Kasumi-1 (cell line): ENCODE measurements at places on chromosomes 1 and 21.

DNA sequence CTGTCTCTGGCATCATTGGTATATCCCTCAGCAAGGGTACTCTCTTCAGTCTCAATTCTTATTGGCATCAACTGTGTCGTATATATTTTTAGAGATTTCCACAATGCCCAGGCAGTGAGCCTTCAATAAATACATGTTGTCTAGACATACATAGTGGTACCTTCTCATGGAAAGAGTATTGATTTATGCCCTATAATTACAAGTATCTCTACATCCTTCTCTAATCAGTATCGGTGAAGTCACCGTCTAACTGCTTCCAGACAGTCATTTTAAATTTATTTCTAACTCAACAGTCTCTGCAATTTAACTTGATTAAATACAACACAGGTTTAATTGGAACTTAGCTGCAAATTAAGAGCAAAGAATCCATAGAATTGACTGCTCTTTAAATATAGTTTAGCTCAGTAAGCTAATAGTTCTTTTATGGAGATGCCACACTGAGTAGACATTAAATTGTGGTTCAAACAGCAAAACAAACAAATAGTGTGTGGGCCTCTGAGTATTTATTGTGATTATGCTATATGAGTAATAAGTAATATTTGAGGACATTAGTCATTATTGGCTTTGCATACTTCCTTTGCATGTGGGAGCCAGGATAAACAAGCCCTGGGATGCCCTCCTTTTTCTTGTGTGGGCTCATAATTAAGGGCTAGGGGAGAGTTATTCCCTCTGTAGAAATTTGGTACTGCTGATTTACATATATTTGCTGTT is 126.9 kb upstream of the DUSP10 start:
- no peak for DNase-seq

GRCh38 chr21:42162831-42163510 is 56.0 kb upstream of the ABCG1 start:
- no peak for DNase-seq

GRCh38 chr1:116425987-116426386 is 52.9 kb downstream of the ATP1A1 start:
- no peak for DNase-seq

- DNase-seq: no peak
Measured at GRCh38 chr1:241640867-241641622, 876 bp upstream of the CHML start.

GRCh38 chr1:212827831-212828278 is 19.6 kb downstream of the SPATA45 start:
- DNase-seq: no peak

DNA sequence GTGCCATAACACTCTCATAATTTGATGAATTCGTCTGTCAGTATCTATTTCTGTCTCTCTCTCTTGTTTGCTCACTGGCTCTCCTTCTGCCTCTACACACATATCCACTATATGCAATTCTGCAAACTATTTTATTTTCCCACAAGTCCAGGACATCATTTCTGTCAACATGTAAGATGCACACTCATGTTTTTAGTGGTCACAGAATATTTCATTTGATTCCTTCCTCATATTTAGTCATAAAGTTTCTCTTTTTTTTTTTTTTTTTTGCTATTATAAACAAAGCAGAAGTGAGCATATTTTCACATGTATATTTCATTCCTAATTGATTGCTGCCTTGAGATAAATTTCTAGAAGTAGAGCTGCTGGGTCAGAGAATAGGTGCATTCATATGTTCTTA is 165.3 kb downstream of the PGBD5 start:
- DNase-seq: no peak

- DNase-seq: no peak
Measured at GRCh38 chr1:154770897-154771594, 99.0 kb downstream of the KCNN3 start.

DNA sequence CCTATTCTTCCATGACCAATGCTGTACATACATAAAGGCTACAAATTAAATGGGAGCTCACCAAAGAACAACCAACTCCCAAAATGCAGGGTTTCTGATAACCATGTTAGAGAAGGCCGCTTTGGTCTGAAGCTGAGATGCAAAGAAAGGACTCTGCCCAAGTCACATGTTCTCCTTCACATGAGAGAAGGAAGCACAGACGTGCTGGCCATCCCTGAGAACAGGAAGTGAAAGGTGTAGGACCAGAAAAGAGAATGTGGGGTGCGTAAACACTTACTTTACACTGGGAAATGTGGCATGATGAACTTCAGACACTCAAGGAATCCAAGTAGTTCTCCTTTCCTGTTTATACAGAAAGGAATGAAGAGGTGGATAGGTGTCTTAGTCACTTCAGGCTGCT is 31.7 kb upstream of the TADA1 start:
- DNase-seq: no peak

DNA sequence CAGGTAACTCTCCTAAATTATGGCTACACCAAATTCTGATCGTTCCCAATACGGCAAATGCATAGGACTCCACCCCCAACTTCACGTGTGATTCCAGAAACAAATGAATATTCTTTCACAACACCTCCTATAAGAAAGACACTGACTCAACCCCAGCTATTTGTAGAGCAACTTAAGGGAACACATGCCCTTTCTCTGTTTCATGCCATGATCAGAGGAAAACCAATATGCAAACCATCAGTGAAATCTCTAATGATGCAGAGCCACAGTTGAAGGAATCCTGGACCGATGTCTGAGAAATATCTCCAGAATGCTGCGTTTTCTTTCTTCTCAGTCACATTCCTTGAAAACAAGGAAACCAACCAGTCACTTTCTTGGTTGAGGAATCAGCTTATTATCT is 164.2 kb upstream of the PTBP2 start:
- no peak for DNase-seq

DNA sequence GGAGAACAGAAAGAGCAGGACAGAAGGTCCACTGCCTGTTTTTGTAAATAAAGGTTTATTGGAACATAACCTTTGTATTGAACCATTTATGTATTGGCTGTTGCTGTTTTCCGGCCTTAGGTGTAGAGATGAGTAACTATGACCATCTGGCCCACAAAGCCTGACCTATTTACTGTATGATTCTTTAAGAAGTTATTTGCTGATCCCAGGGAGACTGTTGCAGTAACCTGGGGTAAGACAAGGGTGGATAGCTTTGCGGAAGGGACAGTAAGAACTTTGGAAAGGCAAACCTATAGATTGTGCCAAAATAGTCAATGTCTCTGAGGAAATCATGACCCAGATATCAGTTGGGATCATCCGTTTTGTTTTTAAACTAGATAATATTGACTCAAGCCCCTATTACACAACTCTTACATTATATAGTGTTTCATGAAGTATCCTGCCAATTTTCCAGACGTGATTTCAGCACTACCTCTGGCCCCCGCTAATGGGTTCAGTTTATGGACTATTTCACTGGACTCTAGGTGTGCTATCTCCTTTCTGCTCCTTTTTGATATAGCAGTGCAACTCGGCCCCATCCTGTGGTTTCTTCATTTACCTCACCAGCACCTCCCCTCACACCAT is 20.8 kb upstream of the TLCD4 start:
- no peak for DNase-seq

DNA sequence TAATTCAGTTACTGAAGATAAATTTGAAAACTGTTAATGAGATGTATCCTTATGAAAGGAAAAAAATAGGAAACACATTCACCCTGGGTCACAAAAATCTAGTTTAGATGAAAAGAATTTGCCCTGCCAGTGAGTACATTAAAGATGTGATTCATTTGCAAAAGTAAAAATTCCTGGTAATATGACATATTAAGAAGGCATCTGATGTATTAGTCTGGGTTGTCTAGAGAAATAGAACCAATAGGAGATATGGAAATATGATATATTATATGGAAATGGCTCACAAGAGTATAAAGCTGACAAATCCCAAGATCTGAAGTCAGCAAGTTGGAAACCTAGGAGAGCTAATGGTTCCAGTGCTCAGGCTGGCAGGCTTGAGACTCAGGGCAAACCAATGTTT is 153.8 kb downstream of the MRPL39 start:
- DNase-seq: no peak

- no peak for DNase-seq
Measured at GRCh38 chr1:119879510-119880434, 16.5 kb downstream of the ADAM30 start.

DNA sequence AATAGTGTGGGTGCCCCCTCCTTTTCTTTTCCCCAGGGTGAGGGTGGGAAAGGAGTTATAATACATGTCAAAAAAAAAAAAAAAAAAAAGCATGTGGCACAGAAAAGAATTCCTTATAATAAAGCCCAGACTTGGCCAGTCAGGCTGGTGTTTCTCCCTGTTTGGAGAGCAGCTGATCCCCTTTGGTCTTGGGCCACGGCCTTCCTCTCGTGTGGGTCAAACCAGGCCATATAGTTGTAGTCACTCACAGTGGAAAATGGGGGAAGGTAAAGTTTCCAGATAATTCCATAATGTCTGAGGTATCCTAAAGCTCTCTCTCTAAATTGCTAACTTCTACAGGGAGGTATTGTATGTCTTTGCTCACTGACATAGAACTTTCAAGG is 22.0 kb downstream of the CLIC6 start:
- DNase-seq: no peak

- DNase-seq: no peak
Measured at GRCh38 chr21:10463156-10463555, 58.2 kb upstream of the TPTE start.

- no peak for DNase-seq
Measured at GRCh38 chr1:55234016-55234415, 18.9 kb upstream of the USP24 start.

- no peak for DNase-seq
Measured at GRCh38 chr1:39988618-39989343, 33.8 kb downstream of the MFSD2A start.

DNA sequence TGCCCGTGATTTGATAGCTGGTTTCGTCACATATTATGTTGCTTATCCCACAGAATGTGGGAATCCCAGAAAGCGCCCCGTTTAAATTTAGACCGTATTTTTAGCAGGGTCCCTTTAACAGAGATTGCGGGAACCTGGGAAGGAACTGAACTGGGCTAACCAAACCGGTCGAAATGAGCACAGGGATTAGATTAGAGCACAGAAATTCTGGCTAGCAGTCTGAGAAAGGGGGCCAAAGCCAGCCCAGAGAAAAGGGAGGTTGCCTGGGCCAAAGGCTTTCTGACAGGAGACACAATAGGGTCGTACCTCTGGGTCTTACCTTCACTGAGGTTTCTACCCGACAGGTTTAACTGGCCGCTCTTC is 327 bp downstream of the LRRC40 start:
- DNase-seq: peak; percentile 58

- DNase-seq: no peak
Measured at GRCh38 chr1:24714859-24715520, 30.3 kb upstream of the CLIC4 start.

- DNase-seq: no peak
Measured at GRCh38 chr1:93757256-93758036, 75.8 kb upstream of the BCAR3 start.

GRCh38 chr1:226534098-226534497 is 14.5 kb upstream of the STUM start:
- DNase-seq: no peak

DNA sequence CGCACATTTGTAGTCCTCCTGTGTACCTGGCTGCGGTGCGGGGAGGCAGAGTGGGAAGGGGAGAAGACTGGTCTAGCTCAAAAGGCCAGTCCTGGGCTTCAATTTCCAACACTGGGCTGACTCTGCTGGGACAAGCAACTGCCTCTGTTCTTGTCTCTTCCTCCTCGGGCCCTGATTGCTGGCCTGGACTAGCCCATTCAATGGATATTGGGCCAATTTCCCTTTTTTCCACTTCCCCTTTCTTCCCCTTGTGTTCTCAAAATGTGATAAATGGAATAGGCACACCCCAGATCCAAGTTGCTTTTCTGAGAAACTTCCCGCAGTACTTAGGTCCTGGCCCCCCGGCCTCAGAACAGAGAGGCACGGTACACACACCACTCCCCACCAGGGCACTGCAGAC is 48.2 kb downstream of the SPSB1 start:
- DNase-seq: peak; percentile 27
